ENCODE measurements at places on chromosomes 16 and 17. TPM values are rescaled to one million over a fixed set of nuclear protein-coding genes. Genes with fewer than 3 reads are reported as not detected.

- DNase-seq = no peak
- no peak overlapping the region for H3K27ac ChIP-seq
- peaks cover 2% of the 10 kb centered on the region for H3K27me3 ChIP-seq
- no peak overlapping the region for H3K4me3 ChIP-seq
- no peaks in the 10 kb centered on the region for H3K36me3 ChIP-seq
These were observed 562.4 kb upstream of the CDH11 start for GRCh38 chr16:65684230-65684629.

The SSTR5 gene
- not detected for total RNA-seq

The MIS12 gene
- 35.0 TPM for total RNA-seq

DNA sequence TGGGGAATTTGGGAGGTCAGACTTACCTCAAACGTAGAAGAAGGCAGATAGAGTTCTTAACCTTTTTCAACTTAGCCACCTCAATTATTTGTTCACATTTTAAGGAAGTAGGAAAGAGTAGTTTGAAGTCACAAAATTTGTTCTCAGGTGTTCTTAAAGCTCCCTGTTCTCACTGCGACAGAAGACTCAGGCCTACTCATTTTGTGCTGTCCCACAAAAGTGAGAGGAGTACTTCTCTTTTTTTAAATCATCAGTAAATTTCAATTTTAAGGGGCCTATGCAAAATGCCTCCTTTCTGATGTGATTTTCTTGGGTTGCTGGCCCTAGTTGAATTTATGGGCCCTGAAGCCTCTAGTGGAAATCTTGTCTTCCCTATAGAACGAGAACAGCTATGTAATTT is 133.4 kb downstream of the MAP2K6 start:
- H3K27ac ChIP-seq = no peak overlapping the region
- DNase-seq = no peak
- no peaks in the 10 kb centered on the region for H3K4me1 ChIP-seq
- H3K36me3 ChIP-seq = peaks cover 9% of the 10 kb centered on the region
- no peak overlapping the region for H3K4me3 ChIP-seq
- H3K27me3 ChIP-seq = no peaks in the 10 kb centered on the region

DNA sequence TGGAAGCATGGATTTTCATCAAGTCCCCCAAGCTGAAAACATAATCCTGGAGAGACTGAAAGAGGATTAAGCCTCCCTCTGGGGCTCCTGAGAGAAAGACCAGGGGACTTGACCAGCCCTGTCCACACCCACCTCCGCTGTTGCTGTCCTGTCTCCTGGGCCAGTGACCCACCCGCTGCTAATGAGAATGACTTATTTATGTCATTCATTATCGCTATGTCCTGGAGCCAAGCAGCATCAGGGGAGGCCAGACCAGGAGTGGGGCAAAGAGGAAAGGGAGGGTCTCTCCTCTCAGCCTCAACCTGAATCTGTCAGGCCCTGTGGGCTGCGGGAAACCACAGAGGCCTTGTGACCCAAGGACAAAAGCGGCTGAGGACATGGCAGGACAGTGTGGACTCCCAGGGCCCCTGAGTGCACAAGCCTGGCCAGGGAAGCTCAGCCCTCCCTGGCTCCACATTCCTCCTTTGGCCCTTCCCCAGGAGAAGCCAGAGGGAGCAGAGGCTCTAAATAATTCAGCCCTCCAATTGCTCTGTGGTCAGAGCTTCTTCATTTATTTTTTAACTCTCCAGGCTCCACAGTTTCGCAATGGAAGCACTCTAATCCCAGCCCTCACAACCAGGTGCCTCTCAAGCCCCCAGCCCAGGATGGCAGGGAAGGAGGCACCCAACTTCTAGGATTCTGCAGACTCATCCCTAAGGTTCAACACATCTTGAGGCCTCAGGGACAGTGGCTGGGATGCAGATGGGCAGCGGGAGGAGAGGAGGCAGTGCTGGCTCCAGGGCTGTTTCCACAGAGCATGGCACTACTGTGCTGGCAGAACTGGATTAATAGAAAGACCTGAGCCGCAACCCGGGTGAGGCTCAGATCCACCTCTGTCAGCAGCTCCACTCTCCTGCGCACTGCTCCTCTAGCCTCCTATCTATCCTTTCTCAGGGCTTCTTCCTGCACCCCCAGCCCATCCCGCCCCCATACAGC is 19.1 kb downstream of the CUEDC1 start:
- peaks cover 7% of the 10 kb centered on the region for H3K27me3 ChIP-seq
- H3K4me1 ChIP-seq = peaks cover 16% of the 10 kb centered on the region
- no peak for DNase-seq
- no peak overlapping the region for H3K27ac ChIP-seq
- H3K4me3 ChIP-seq = no peak overlapping the region

The UBALD1 gene
- 12.2 TPM for total RNA-seq

DNA sequence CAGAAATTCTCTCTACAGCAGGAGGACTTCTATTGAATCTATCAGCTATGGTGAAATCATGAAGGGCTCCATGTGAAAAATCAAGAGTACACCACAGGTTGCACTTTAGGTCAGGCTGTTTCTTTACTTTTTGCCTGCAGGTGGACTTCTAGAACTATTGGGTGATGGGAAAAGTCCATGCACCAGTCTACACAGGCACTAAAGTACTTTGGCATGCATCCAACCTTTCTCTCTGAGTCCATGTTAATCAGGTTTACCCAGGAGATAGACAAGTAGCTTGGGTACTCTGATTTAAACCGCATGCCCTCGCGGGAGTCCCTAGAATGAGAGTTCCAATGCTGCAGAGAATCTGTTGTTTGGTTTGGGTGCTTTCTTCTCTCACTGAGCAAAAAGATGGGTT is 9.1 kb upstream of the ANKFN1 start:
- H3K4me1 ChIP-seq = no peaks in the 10 kb centered on the region
- no peaks in the 10 kb centered on the region for H3K27me3 ChIP-seq
- no peaks in the 10 kb centered on the region for H3K36me3 ChIP-seq
- no peak overlapping the region for H3K27ac ChIP-seq

DNA sequence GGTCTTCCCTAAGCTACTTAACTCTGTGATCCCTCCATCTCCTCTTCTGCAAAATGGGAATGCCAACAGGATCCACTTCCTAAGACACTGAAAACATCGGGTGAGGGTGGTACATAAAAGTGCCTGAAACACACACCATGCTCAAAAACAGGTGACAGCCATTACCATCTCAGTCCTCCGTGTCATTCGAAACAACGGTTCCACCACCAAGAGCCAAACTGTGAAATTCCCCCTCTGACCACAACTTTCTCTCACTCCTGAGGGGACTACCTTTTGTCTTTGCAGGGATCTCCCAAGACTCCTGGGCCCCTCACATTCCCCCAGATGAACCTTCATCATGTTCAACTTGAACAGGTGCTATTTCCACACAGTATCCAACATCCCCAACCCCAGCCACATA is 37.0 kb downstream of the NUBP1 start:
- no peaks in the 10 kb centered on the region for H3K36me3 ChIP-seq
- peaks cover 2% of the 10 kb centered on the region for H3K27me3 ChIP-seq
- H3K4me1 ChIP-seq = peaks cover 7% of the 10 kb centered on the region

GRCh38 chr17:77872199-77872598 is 86.3 kb upstream of the TNRC6C start:
- no peak overlapping the region for H3K27ac ChIP-seq
- peak; percentile 44 for DNase-seq
- H3K4me1 ChIP-seq = peaks cover 47% of the 10 kb centered on the region
- H3K4me3 ChIP-seq = no peak overlapping the region

The MAPK7 gene
- total RNA-seq = 25.1 TPM

GRCh38 chr16:48277158-48277557 is 29.8 kb upstream of the ABCC11 start:
- no peak for DNase-seq
- H3K27ac ChIP-seq = no peak overlapping the region
- no peak overlapping the region for H3K4me3 ChIP-seq
- no peaks in the 10 kb centered on the region for H3K27me3 ChIP-seq
- H3K36me3 ChIP-seq = peaks cover 24% of the 10 kb centered on the region

- H3K4me3 ChIP-seq = peak within 1 kb of the TSS; percentile 79
- H3K36me3 ChIP-seq = no peaks in the 10 kb centered on the region
- peak; percentile 79 for DNase-seq
- peaks cover 10% of the 10 kb centered on the region for H3K4me1 ChIP-seq
- H3K27ac ChIP-seq = peak within 1 kb of the TSS; percentile 46
These were observed at the start of gene CCDC40 for GRCh38 chr17:80035937-80036714. TSS of gene CCDC40 (plus strand) at chr17:80036642. CDS start at chr17:80036663, 21 bp downstream.

The SF3B3 gene
- 543 TPM for total RNA-seq

Measured in activated CD8-positive, alpha-beta T cell treated with anti-CD3 and anti-CD28 coated beads for 36 hours (primary cell).